ENCODE measurements at places on chromosomes 11 and 22. TPM values are rescaled to one million over a fixed set of nuclear protein-coding genes. Genes with fewer than 3 reads are reported as not detected.
A peak's percentile ranks its signal among the peaks of the same experiment; 100 is the strongest.

GRCh38 chr11:120859552-120860295, 164.2 kb upstream of the TBCEL start:
- DNase-seq = no peak
- H3K36me3 ChIP-seq = no peaks in the 10 kb centered on the region
- no peak overlapping the region for H3K4me3 ChIP-seq
- no peak overlapping the region for H3K27ac ChIP-seq
- H3K4me1 ChIP-seq = no peaks in the 10 kb centered on the region

DNA sequence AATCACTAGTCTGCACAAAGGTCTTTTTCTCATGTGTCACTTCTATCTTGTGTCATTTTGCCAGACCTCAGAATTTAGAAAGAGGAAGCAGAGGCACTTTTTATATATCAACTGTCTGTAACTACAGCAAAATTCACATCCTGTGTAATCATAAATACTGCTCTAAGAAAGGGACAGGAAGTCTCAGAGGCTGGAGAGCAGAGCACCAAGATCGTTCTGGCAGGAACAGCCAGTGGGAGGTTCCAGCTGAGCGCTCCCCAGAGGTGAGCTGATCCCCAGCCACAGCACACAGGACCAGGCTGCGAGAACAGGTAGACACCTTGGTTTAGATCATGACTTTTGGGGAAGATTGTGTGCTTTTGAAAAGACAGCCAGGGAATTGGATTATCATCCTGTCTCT, at the start of gene MS4A7:
MS4A7 (plus strand) TSS at position 179 of the 400 bp plus-strand sequence. CDS start 4,610 bp downstream, outside the sequence.
- no peak within 1 kb of the TSS for H3K4me3 ChIP-seq
- DNase-seq = no peak
- H3K27ac ChIP-seq = no peak within 1 kb of the TSS
- H3K27me3 ChIP-seq = no peaks in the 10 kb centered on the region
- H3K36me3 ChIP-seq = no peaks in the 10 kb centered on the region

DNA sequence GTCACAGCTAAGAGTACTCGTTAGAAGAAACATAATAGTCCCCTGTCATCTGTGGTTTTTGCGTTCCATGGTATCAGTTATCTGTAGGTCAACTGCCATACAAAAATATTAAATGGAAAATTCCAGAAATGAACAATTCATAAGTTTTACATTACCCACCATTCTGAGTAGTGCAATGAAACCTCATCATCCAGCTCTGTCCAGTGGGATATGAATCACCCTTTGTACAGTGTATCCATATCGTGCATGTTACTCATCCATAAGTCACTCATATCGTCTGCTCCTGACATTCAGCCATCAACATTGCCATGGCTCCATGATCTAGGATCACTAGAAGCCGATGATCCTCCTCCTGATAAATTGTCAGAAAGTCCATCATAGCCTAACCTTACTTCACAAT, 174.9 kb upstream of the C11orf87 start:
- H3K36me3 ChIP-seq = no peaks in the 10 kb centered on the region
- DNase-seq = no peak
- H3K27me3 ChIP-seq = no peaks in the 10 kb centered on the region
- H3K4me1 ChIP-seq = no peaks in the 10 kb centered on the region
- no peak overlapping the region for H3K27ac ChIP-seq

- peak; percentile 52 for DNase-seq
- H3K27me3 ChIP-seq = no peaks in the 10 kb centered on the region
- H3K4me3 ChIP-seq = no peak overlapping the region
- peak overlapping the region; percentile 31 for H3K27ac ChIP-seq
- H3K36me3 ChIP-seq = no peaks in the 10 kb centered on the region
These were observed 25.0 kb downstream of the SWAP70 start for GRCh38 chr11:9688716-9689511.

DNA sequence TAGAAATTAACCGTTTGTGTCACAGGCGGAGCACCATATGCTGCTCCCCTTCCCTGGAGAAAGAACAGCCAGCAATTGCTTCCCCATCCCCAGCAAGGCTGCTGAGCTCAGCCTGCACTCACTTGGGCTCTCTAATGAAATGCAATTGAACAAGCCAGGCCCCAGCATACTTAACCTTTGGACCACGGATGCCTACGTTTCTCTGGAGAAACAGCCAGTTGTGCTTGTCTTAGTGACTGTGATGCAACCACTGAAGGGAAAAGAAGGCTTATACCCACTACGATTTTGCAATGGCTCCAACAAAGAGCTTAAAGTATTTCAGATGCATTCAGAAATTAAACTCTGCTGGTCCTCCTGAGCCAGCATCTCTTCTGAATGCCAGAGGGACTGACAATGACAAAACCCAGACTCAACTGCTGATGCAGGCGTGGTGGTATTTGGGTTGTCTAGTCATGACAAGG, 51.3 kb upstream of the SESN3 start:
- no peak overlapping the region for H3K4me3 ChIP-seq
- DNase-seq = no peak
- H3K27me3 ChIP-seq = no peaks in the 10 kb centered on the region
- no peaks in the 10 kb centered on the region for H3K36me3 ChIP-seq

TBX1 gene
- 11.8 TPM for total RNA-seq

LRRC51 gene
- 3.9 TPM for total RNA-seq

FAM83F gene
- total RNA-seq = not detected

Measured in SJCRH30 (cell line).